ENCODE measurements at places on chromosomes 12 and 14. TPM values are rescaled to one million over a fixed set of nuclear protein-coding genes. Genes with fewer than 3 reads are reported as not detected.

DNA sequence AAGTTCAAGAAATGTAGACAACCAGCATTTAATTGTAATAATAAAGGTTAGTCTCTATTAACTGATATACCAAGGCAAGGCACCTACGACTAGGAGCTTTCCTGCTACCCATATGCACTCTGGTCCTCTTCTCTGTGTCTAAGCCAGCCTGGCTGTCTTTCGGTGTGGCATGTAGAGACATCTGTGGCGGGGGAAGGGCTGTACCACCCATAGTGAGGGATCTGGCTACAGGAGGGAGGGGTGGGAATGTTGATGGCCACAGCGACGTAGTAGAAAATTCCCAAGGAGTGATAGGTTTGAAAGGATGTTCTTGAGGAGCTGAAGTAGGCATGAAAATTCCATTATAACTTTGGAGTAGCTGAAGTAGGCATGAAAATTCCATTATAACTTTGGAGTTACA lies 344.2 kb downstream of the ATP23 start:
- H3K4me1 ChIP-seq: no peaks in the 10 kb centered on the region
- no peaks in the 10 kb centered on the region for H3K36me3 ChIP-seq
- no peaks in the 10 kb centered on the region for H3K27me3 ChIP-seq
- no peak overlapping the region for H3K27ac ChIP-seq

- H3K4me1 ChIP-seq: no peaks in the 10 kb centered on the region
- H3K4me3 ChIP-seq: no peak overlapping the region
- no peaks in the 10 kb centered on the region for H3K27me3 ChIP-seq
Observed at GRCh38 chr14:27190296-27190695, 592.5 kb upstream of the NOVA1 start.

- H3K36me3 ChIP-seq: no peaks in the 10 kb centered on the region
- H3K4me1 ChIP-seq: no peaks in the 10 kb centered on the region
- H3K27me3 ChIP-seq: no peaks in the 10 kb centered on the region
- H3K4me3 ChIP-seq: no peak within 1 kb of the TSS
Observed at GRCh38 chr12:56338308-56339157, at the start of gene IL23A. Gene IL23A, plus strand, starts transcription at chr12:56338884. Its CDS starts 161 bp downstream, at chr12:56339045.

DNA sequence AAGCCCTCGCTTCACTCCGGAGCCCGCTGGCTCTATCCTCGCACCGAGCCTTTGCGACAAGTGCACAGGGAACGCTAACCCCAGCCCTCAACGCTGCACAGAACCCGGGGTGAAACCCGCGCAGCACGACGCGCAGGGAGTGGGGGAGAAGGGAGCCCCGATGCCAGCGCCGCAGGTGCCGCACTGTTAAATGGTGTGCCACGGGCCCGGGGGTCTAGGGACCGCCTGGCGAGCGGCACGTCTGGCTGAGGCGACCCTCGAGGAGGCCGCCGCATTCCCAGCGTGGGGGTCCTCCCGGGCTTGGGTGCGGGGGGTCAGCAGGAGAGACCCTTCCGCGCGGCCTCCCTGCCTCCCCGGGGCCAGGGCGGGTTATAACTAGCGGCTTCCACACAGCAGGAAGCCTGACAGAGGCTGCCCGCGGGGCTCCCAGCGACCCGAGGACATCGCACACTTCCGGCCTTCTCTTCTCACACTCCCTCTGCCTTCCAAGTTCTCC lies 23.8 kb upstream of the LRTM2 start:
- peaks cover 18% of the 10 kb centered on the region for H3K4me1 ChIP-seq
- no peaks in the 10 kb centered on the region for H3K36me3 ChIP-seq
- no peaks in the 10 kb centered on the region for H3K27me3 ChIP-seq
- peak; percentile 60 for DNase-seq

- no peaks in the 10 kb centered on the region for H3K36me3 ChIP-seq
- H3K27ac ChIP-seq: peak overlapping the region; percentile 100
- H3K27me3 ChIP-seq: no peaks in the 10 kb centered on the region
- no peak overlapping the region for H3K4me3 ChIP-seq
- DNase-seq: peak; percentile 74
- peaks cover 34% of the 10 kb centered on the region for H3K4me1 ChIP-seq
Observed at GRCh38 chr12:53221203-53222080, 10.6 kb downstream of the RARG start.

GRCh38 chr12:10672231-10672868 lies 1.5 kb downstream of the STYK1 start:
- H3K27ac ChIP-seq: no peak overlapping the region
- no peak overlapping the region for H3K4me3 ChIP-seq
- no peak for DNase-seq
- H3K4me1 ChIP-seq: peaks cover 7% of the 10 kb centered on the region
- H3K27me3 ChIP-seq: peaks cover 22% of the 10 kb centered on the region
- no peaks in the 10 kb centered on the region for H3K36me3 ChIP-seq

DNA sequence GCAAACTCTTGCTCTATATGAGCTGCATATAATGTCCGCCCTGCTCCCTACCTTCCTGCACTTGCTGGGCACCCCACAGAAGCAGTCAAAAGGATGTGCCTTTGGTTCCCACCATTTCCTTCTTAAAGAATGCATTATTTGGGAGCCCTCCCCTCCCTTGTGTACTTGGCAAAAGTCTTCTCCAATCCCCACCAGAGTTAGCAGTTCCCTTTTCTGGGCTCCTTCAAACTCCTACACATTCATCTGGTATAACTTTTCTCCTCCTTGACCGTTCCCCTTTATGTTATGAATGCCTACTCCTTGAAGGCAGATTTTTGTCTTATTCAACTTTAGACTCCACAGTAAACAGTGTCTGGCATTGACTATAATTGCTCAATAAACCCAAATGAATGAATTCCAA lies 27.8 kb downstream of the AREL1 start:
- H3K27me3 ChIP-seq: no peaks in the 10 kb centered on the region
- H3K4me3 ChIP-seq: no peak overlapping the region
- peaks cover 7% of the 10 kb centered on the region for H3K4me1 ChIP-seq

GRCh38 chr14:74495356-74495755 lies 1.8 kb downstream of the ISCA2 start:
- DNase-seq: no peak
- no peaks in the 10 kb centered on the region for H3K36me3 ChIP-seq
- no peak overlapping the region for H3K4me3 ChIP-seq
- no peaks in the 10 kb centered on the region for H3K27me3 ChIP-seq
- H3K27ac ChIP-seq: peak overlapping the region; percentile 39
- peaks cover 38% of the 10 kb centered on the region for H3K4me1 ChIP-seq

GRCh38 chr12:28527631-28528249 lies 337.5 kb downstream of the CCDC91 start:
- no peak overlapping the region for H3K4me3 ChIP-seq
- H3K36me3 ChIP-seq: no peaks in the 10 kb centered on the region
- no peaks in the 10 kb centered on the region for H3K4me1 ChIP-seq
- DNase-seq: no peak
- H3K27me3 ChIP-seq: no peaks in the 10 kb centered on the region

DNA sequence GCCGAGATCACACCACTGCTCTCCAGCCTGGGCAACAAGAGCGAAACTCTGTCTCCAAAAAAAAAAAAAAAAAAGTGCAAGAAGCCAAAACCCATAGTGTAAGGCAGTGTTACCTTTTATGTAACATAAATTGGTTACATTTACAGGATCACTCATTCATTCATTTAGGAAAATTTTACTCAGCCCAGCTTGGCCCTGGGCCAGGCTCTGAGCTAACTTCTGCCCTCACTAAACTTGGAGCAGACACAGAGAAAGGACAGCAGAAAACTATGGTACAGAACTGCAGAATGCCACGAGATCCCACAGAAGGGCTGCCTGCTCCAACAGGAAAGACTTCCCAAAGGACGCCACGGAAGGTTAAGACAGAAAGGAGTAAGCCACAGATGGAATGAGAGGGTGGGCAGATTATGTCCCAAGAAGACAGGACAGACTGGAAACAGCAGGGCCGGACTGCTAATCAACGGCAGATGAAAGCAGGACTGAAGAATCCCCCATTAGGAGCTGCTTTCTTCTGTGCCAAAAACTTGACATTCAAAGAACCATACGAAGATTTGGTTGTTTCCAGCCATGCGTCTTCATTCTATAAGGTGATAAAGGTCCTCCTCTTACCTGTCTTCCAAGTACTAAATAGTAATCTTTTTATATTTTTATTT lies 18.9 kb downstream of the PPP1R13B start:
- no peak overlapping the region for H3K4me3 ChIP-seq
- no peaks in the 10 kb centered on the region for H3K27me3 ChIP-seq
- no peaks in the 10 kb centered on the region for H3K36me3 ChIP-seq
- DNase-seq: peak; percentile 67
- no peak overlapping the region for H3K27ac ChIP-seq

DNA sequence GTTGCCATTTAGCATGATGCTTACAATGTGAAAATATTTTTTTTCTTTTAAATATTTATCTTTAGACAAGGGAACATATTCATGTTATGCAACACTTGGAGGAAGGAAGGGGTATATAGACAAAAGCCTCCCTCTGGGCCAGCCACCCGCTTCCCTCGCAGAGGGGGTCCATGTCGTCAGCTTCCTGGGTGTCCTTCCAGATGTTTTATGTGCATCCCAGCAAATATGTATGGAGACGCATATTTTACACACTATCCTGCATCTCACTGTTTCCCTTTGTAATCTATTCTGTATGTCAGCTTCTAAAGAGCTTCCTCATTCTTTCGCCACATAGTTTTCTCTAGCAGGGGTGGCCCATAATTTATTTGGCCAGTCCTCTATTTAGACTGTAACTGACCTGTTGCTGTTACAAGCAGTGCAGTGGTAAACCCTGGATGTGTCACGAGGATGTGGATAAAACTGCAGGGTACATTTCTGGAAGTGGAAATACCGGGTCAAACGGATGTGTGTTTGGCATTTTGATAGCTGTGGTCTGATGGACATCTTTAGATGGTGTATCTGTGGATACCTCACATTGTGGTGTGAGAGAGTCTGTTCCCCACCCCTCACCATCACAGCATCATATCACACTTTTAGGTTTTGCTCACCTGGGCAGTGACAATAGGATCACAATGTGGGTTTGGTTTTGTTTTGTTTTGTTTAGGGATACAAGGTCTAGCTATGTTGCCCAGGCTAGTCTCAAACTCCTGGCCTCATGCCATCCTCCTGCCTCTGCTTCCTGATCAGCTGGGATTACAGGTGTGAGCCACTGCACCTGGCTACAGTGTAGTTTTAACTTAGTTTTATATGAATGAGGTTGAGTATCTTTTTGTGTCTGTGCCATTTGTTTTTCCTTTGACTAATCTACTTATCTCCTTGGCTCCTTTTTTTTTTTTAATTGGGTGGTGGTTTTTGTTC lies 31.6 kb downstream of the FAM222A start:
- no peaks in the 10 kb centered on the region for H3K36me3 ChIP-seq
- DNase-seq: no peak
- H3K27me3 ChIP-seq: no peaks in the 10 kb centered on the region
- no peak overlapping the region for H3K4me3 ChIP-seq

- no peaks in the 10 kb centered on the region for H3K36me3 ChIP-seq
- H3K4me1 ChIP-seq: no peaks in the 10 kb centered on the region
Observed at GRCh38 chr12:131794061-131794460, 34.1 kb upstream of the MMP17 start.

DNA sequence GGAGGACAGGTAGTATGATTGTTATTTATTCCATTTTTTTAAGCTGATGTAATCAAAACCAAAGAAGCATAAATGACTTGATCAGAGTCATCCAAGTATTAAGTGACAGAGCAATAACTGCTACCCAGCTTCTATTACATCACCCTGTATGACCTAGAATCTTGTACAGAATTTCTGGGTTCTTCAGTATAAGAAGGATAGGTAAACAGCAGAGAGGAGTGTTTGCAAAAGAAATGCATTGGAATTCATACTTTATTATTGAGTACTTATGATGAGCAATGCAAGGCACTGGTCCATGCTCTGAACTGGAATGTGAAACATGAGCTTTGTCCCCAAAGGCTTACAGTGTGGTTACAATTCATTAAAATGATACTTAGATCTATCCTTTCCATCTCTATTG lies 916.8 kb downstream of the DIO2 start:
- DNase-seq: no peak
- H3K36me3 ChIP-seq: no peaks in the 10 kb centered on the region
- H3K27me3 ChIP-seq: no peaks in the 10 kb centered on the region

GRCh38 chr12:23535441-23535840 lies 414.0 kb downstream of the SOX5 start:
- H3K36me3 ChIP-seq: no peaks in the 10 kb centered on the region
- no peaks in the 10 kb centered on the region for H3K4me1 ChIP-seq
- H3K27me3 ChIP-seq: no peaks in the 10 kb centered on the region
- H3K27ac ChIP-seq: no peak overlapping the region
- no peak overlapping the region for H3K4me3 ChIP-seq

GRCh38 chr14:83151571-83151970 lies 1617.9 kb upstream of the SEL1L start:
- H3K36me3 ChIP-seq: no peaks in the 10 kb centered on the region
- no peak overlapping the region for H3K27ac ChIP-seq
- no peak overlapping the region for H3K4me3 ChIP-seq
- DNase-seq: no peak
- no peaks in the 10 kb centered on the region for H3K4me1 ChIP-seq

GRCh38 chr14:69489495-69489894 lies 5.0 kb downstream of the PLEKHD1 start:
- peaks cover 22% of the 10 kb centered on the region for H3K27me3 ChIP-seq
- H3K27ac ChIP-seq: no peak overlapping the region
- H3K4me1 ChIP-seq: peaks cover 5% of the 10 kb centered on the region
- H3K4me3 ChIP-seq: no peak overlapping the region

GRCh38 chr14:52703225-52703624 lies 3.8 kb upstream of the PSMC6 start:
- no peak overlapping the region for H3K27ac ChIP-seq
- no peaks in the 10 kb centered on the region for H3K27me3 ChIP-seq
- DNase-seq: peak; percentile 55
- no peak overlapping the region for H3K4me3 ChIP-seq
- no peaks in the 10 kb centered on the region for H3K36me3 ChIP-seq

- no peaks in the 10 kb centered on the region for H3K4me1 ChIP-seq
- no peak for DNase-seq
- no peaks in the 10 kb centered on the region for H3K36me3 ChIP-seq
Observed at GRCh38 chr12:115155665-115156645, 472.0 kb upstream of the TBX3 start.

- no peaks in the 10 kb centered on the region for H3K27me3 ChIP-seq
- H3K27ac ChIP-seq: no peak overlapping the region
- no peaks in the 10 kb centered on the region for H3K36me3 ChIP-seq
- no peak for DNase-seq
Observed at GRCh38 chr12:29768372-29768771, 15.4 kb downstream of the TMTC1 start.

- peak; percentile 87 for DNase-seq
- H3K27ac ChIP-seq: peak within 1 kb of the TSS; percentile 9
- H3K4me1 ChIP-seq: peaks cover under 1% of the 10 kb centered on the region
- H3K4me3 ChIP-seq: peak within 1 kb of the TSS; percentile 46
- H3K36me3 ChIP-seq: no peaks in the 10 kb centered on the region
Observed at GRCh38 chr12:88580051-88580871, at the start of gene KITLG. Gene KITLG, minus strand, starts transcription at chr12:88580471. Its CDS starts 193 bp downstream, at chr12:88580278.

- H3K4me1 ChIP-seq: no peaks in the 10 kb centered on the region
- no peaks in the 10 kb centered on the region for H3K36me3 ChIP-seq
- DNase-seq: no peak
- H3K27ac ChIP-seq: no peak overlapping the region
- H3K27me3 ChIP-seq: no peaks in the 10 kb centered on the region
Observed at GRCh38 chr12:59453475-59453874, 142.4 kb upstream of the SLC16A7 start.

GRCh38 chr12:4261655-4262054 lies 11.9 kb upstream of the CCND2 start:
- H3K27me3 ChIP-seq: peaks cover 6% of the 10 kb centered on the region
- no peaks in the 10 kb centered on the region for H3K4me1 ChIP-seq
- no peak overlapping the region for H3K4me3 ChIP-seq
- H3K27ac ChIP-seq: no peak overlapping the region
- H3K36me3 ChIP-seq: no peaks in the 10 kb centered on the region

TULP3 gene
- polyA plus RNA-seq: 19.3 TPM

FOXG1 gene
- not detected for polyA plus RNA-seq

KRT8 gene
- 102 TPM for polyA plus RNA-seq

MYH6 gene
- 0.67 TPM for polyA plus RNA-seq

SLC39A5 gene
- 2.0 TPM for polyA plus RNA-seq

ART4 gene
- polyA plus RNA-seq: 0.51 TPM

KRT6B gene
- polyA plus RNA-seq: not detected

ASPG gene
- 7.6 TPM for polyA plus RNA-seq

SLC7A7 gene
- polyA plus RNA-seq: 10.1 TPM

Data from adrenal gland (tissue), 19 donors.